NCI-H1930 (cell line): ENCODE measurements at places on chromosomes 7 and 10.

DNA sequence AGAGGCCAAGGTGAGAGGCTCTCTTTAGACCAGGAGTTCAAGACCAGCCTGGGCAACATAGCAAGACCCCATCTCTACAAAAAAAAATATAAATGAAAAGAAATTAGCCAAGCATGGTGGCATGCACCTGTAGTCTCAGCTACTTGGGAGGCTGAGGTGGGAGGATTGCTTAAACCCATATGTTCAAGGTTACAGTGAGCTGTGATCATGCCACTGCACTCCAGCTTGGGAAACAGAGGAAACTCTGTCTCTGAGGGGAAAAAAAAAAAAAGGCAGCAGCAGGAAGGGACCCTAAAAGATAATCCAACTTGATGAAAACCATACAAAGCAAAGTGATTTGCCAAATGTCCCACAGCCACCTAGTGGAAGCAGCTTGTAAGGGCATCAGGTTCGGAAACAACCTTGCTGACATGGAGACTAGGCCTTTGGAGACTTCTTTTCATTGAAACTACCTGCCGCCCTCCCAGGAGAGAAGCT is 15.6 kb upstream of the PBLD start:
- DNase-seq: no peak

GRCh38 chr7:116236020-116236630 is 25.8 kb downstream of the TES start:
- DNase-seq: no peak

- DNase-seq: no peak
Measured at GRCh38 chr10:100043344-100043743, 33.6 kb upstream of the DNMBP start.

DNA sequence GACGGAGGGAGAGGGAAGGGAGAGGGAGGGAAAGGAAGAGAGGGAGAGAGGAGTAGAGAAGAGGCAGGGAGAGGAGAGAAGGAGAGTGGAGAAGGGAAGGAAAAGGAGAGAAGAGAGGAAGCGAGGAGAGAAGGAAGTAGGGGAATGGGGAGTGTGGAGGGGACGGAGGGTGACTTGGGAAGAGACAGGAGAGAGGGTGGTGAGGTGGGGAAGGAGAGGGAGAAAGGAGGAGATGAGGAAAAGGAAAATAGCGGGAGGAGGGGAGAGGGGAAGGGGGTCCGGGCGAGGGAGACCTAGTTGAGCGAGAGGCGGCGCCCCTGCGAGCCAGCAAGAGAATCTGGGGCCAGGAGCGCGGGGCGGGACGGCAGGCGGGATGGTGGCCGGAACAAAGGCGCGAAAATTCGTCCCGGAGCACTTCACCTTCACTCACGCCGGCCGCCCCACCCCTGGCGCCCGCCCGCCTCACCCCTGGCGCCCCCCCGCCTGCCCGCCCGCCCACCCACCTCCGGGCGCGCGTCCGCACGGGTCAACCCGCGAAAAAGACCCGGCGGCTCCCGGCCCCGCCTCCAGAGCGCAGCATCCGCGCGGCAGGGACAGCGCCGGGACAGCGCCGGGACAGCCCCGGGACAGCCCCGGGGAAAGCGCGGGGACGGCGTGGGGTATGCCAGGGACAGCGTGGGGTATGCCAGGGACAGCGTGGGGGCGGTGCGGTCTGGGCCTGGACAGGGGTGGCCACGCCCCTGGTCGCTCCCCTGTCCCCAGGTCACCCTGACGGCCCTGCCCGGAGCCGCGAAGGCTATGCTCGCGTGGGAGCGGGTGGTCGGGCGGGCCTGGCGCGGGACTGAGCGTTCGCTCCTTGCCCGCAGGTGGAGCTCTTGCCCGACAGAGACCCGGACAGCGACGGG is 4.2 kb downstream of the VSTM2A start:
- peak; percentile 69 for DNase-seq

DNA sequence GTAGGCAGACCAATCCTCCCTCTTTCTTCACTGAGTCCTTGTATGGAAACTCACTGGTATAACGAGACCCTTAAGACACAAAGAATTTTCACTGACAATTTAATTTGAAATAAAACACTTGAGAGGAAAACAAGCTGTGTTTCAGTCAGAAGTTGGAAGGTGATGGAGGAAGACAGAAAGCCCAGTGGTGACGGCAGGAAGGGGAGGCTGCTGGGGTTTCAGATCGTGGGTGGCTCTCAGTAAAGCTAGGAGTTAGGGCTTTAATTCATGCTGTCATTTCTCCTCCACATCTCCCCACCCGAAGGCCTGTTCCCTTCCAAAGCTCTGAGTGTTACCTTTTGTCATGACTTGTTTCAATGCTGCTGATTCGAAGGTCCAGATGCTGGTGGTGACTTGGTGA is 605.2 kb upstream of the DPP6 start:
- no peak for DNase-seq

GRCh38 chr7:1329261-1329660 is 96.6 kb downstream of the UNCX start:
- no peak for DNase-seq

GRCh38 chr7:44636041-44636584 is 29.7 kb downstream of the OGDH start:
- DNase-seq: no peak

DNA sequence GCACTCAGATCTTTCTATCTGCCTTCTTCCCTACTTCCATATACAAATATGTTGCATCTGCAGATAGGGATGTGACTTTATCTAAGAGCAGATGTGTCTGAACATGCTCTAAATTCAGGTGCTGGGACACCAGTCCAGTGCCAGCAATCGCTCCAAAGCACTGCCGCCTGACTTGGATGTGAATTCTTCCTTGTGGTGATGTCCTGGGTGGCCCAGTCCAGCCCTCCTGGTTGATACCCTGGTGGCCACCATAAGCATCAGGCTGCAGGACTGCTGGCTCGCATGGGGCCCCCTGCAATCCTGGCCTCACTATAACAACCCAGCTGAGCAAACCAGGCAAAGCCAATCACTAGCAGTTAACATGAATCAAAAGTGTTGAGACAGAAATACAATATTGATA is 149.2 kb upstream of the PDE1C start:
- no peak for DNase-seq

DNA sequence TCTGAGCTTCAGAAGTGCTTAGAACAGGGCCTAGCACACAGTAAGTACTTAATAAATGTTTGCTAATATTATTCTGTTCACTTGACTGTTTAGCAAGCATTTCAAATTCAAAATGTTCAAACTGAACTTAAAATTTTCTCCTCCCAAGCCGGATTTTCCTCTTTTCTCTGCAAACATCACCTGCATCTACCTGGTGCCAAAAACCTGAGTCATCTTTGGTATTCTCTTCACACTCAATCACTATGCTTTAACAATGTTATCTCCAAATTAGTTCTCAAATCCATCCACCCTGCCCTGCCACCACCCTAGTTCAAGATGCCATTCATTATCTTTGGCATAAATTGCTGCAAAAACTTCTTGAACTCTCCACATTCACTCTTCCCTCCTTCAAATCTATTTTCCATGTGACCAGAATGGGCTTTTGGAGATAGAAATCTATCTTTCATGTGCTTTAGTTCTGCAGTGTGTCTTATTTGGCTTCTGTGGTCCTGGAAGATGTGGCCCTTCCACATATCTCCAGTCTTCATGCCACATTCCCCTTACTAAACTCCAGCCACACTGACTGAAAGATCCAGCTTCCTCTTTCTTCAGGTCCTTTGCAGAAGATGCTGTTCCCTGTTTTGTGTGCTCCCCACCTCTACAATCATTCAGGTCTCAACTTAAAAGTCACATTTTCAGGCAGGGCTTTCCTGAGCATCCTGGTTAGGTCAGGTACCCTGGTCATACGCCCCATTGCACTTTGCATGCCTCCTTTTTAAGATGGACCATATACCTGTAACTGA is 2.0 kb downstream of the GGCT start:
- DNase-seq: no peak

DNA sequence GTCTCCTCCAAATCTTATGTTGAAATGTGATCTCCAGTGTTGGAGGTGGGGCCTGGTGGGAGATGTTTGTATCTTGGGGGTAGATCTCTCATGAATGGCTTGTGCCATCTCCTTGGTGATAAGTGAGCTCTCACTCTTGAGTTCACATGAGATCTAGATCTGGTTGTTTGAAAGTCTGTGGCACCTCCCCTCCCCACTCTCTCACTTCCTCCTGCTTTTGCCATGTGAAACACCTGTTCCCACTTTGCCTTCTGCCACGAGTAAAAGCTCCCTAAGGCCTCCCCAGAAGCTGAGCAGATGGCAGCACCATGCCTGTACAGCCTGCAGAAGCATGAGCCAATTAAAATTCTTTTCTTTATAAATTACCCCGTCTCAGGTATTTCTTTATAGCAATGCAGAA is 23.5 kb downstream of the TMEM229A start:
- no peak for DNase-seq

- no peak for DNase-seq
Measured at GRCh38 chr7:25662841-25663800, 434.8 kb upstream of the NPVF start.

GRCh38 chr10:31953080-31953479 is 24.4 kb upstream of the ARHGAP12 start:
- DNase-seq: no peak

DNA sequence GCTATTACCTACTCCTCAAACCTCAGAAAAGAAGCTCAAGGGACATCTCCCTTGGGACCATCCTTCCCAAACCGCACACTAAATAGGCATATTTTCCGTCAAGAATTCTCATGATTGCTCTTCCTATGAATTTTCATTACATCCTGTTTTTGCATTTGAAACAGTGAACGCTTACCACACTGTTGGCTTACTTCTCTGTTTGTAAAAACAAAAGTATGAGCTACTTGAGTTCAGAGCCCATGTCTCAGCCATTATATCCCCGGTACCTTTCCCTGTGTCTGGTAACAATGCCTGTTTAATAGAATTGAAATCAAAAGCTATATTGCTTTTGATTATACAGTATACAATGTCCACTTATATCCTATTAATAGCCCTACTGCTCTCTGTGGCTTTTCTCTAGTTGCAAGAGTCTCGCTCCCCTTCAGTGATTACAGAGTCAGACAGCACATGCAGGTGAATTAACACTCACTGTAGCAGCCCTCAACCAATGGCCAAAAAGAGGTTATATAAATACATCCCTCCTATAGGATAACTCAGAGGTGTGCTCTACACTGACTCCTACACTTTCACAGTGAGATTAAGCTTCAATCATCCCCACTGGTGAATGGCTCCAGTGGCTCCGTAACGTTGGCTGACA is 264.4 kb downstream of the SORCS1 start:
- DNase-seq: no peak

DNA sequence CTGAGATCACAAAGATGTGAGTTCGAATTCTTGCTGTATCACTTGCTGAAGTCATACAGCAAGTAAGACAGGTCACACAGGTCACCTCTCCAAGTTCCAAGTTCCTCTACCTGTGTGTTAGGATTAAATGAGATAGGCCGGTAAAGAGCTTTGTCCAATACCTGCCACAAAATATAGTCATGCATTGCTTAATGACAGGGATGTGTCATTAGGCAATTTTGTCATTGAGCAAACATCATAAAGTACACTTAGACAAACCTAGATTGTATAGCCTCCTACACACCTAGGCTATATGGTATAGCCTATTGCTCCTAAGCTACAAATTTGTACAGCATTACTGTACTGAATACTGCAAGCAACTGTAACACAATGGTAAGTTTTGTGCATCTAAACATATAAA is 469.4 kb downstream of the KCNMA1 start:
- DNase-seq: no peak

- no peak for DNase-seq
Measured at GRCh38 chr7:650339-651031, 76.0 kb upstream of the DNAAF5 start.

GRCh38 chr10:89981891-89982290 is 280.5 kb downstream of the KIF20B start:
- no peak for DNase-seq
